ENCODE measurements at places on chromosomes 2 and 18. TPM values are rescaled to one million over a fixed set of nuclear protein-coding genes. Genes with fewer than 3 reads are reported as not detected.

The SIX2 gene
- not detected for total RNA-seq

The PKDCC gene
- 8.0 TPM for total RNA-seq

DNA sequence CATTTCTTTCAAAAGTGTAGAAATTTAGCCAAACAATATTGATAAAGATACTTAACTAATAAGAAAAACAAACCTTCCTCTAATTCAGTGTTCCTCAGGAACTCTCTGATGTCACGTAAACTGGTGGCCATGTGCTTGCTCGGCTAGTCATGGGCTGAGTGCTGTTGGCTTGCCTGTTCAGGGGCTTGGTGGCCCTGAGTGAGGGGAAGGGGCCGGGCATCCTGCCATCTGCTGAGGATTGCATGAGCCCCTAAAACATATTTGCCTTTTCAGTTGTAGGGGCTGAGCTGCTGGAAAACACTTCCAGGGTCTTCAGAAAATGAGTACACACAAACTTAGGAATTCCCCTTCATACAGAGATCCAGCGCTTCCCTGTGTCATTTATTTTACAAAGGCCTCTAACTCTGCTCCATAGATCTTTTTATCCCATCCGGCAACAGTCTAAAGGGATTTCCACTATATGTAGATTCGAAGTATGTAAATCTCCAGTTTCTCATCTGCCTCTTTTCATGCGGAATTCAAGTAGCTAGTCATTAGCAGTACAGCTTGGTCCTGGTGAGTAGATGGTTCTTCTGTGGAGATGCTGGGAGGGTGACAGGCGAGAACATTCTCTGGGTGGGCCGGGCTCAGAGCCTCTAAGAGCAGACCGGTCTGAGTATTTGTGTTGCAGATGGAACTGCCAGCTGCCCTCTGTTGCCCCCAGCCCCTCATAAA lies 20.1 kb upstream of the NFATC1 start:
- peak; percentile 43 for DNase-seq

- no peak for DNase-seq
Measured at GRCh38 chr2:99822474-99823207, 319.7 kb downstream of the AFF3 start.

GRCh38 chr18:68121308-68121707 lies 593.6 kb downstream of the TMX3 start:
- no peak for DNase-seq

- DNase-seq: no peak
Measured at GRCh38 chr2:181163139-181163538, 182.7 kb downstream of the UBE2E3 start.
